ENCODE measurements at places on chromosomes 13 and 19.
A peak's percentile ranks its signal among the peaks of the same experiment; 100 is the strongest.

DNA sequence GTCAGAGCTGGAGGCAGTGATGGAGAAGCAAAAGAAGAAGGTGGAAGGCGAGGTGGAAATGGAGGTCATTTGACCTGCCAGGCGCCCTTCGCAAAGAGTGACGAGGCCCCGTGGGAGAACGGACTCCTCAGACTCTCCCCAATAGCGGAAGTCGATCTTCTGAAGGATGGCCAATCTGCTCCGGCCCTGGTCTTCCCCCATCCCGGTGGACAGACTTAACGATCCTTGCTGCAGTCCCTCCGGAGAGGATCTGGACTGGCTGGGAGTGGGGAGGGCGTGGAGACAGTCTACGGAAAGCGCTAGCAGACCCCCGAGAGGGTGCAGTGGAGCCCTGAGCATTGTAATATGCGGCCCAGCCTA lies 11.9 kb downstream of the EPS8L1 start:
- no peak for DNase-seq

- DNase-seq = no peak
Observed at GRCh38 chr13:91136806-91137205, 210.7 kb upstream of the MIR17HG start.

- DNase-seq = no peak
Observed at GRCh38 chr13:78867655-78868054, 208.7 kb upstream of the OBI1 start.

DNA sequence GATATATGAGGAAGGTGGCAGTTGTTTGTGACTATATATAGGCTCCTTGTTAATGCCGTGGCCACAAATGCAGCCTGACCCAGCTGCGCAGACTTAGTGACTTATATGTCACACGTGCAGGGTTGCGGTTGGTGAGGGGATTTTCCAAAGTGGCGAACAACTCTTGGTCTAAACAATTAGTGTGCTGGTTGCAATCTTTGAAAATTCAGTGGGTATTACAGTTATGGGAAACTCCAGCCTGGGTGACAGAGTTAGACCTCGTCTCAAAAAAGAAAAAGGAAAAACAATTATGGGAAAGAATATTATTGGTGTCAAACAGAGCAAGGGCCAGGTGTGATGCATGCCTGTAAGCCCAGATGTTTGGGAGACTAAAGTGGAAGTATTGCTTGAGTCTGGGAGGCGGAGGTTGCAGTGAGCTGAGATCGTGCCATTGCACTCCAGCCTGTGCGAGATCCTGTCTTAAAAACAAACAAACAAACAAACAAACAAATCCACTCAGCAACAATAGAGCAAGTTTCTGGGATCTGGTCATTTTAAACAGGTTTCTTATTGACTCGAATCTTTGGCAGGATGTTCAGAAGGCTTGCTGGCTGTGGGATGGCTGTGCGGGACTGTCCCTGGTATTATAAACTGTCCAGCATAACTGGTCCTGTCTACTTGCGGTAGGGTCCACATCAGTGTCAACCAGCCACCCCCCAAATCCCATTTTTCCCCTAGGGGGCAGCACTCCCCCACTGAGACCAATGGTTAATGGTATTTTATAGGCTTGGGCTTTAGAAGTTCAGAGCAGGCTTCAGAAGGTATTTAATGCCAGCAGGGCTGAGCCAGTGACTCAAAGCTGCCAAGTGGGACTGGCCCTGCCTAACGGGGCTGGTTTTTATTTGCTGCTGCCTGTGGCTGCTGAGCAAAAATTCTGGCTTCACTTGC lies 15.4 kb downstream of the RELB start:
- peak; percentile 69 for DNase-seq

GRCh38 chr13:38647312-38647711 lies 39.6 kb upstream of the FREM2 start:
- DNase-seq = no peak

- DNase-seq = no peak
Observed at GRCh38 chr13:48817166-48817802, 158.4 kb upstream of the FNDC3A start.

- no peak for DNase-seq
Observed at GRCh38 chr13:50200569-50200968, 185.3 kb downstream of the KCNRG start.

GRCh38 chr13:43266936-43267615 lies 243.7 kb downstream of the DNAJC15 start:
- DNase-seq = no peak

- no peak for DNase-seq
Observed at GRCh38 chr19:8127311-8127710, 22.1 kb downstream of the FBN3 start.

GRCh38 chr13:50668691-50669271 lies 174.7 kb downstream of the DLEU7 start:
- no peak for DNase-seq

- DNase-seq = no peak
Observed at GRCh38 chr19:54420383-54421168, 5.3 kb downstream of the TTYH1 start.

DNA sequence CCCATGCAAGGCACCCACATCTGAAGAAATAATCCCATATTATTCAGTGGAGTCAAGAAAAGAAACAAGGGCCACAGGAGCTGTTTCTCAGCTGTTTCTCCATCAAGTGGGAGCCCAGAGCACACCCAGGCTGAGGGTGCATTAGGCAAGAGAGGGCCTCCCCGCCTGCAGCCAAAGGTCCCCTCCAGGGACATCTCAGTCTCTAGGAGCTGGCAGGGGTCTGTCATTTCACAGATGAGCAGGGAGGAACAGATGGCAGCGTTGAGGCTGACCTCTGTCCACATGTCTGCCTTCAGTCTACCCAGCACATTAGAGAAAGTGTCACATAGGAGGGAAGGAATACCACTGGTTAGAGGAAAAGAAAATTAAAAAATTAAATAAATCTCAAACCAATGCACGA lies 157.7 kb downstream of the ZNF536 start:
- no peak for DNase-seq

DNA sequence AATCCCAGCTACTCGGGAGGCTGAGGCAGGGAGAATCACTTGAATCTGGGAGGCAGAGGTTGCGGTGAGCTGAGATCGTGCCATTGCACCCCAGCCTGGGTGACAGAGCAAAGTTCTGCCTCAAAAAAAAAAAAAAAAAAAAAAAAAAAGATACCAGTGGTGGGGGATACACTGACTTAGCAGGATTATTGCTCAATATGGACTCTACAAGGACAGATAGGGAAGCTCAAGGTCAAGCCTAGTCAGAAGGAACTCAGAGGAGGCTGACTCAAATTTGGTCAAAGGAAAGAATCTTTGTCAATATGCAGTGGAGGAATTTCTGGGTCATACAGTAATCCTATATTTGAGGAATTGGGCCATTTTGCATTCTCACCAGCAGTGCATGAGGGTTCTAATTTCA lies 6.7 kb upstream of the DIAPH3 start:
- DNase-seq = no peak

GRCh38 chr13:39196965-39197646 lies 158.8 kb downstream of the NHLRC3 start:
- no peak for DNase-seq
